Activated T-cell treated with anti-CD3 and anti-CD28 coated beads for 24 hours (primary cell): ENCODE measurements at places on chromosomes 11 and 22.

GRCh38 chr11:100240025-100240539 is 447.0 kb upstream of the ARHGAP42 start:
- no peak for DNase-seq

DNA sequence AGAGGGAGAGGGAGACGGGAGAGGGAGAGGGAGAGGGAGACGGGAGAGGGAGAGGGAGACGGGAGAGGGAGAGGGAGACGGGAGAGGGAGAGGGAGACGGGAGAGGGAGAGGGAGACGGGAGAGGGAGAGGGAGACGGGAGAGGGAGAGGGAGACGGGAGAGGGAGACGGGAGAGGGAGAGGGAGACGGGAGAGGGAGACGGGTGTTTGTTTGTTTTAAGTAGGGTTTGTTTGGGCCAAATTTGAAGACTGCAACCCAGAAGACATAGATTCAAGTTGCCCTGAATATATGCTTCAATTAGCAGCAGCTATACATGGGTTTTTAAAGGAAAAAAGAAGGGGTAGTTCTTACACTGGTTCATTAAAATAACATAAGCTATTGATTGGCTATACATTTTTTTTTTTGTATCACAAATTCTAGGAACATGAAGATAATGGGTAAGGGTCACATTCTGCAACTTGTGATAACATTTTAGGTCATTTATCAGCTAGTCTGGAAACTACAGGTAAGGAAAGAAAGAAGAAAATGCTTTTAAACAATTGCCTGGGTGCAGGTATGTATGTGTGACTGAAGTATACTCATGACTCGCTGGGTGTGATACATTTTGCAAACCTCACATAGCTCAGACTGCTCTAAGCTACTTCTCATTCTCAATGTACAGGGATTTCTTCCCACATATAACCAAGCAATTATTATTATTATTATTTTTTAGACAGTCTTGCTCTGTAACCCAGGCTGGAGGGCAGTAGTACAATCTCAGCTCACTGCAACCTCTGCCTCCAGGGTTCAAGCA is 67.3 kb downstream of the MCHR1 start:
- no peak for DNase-seq

DNA sequence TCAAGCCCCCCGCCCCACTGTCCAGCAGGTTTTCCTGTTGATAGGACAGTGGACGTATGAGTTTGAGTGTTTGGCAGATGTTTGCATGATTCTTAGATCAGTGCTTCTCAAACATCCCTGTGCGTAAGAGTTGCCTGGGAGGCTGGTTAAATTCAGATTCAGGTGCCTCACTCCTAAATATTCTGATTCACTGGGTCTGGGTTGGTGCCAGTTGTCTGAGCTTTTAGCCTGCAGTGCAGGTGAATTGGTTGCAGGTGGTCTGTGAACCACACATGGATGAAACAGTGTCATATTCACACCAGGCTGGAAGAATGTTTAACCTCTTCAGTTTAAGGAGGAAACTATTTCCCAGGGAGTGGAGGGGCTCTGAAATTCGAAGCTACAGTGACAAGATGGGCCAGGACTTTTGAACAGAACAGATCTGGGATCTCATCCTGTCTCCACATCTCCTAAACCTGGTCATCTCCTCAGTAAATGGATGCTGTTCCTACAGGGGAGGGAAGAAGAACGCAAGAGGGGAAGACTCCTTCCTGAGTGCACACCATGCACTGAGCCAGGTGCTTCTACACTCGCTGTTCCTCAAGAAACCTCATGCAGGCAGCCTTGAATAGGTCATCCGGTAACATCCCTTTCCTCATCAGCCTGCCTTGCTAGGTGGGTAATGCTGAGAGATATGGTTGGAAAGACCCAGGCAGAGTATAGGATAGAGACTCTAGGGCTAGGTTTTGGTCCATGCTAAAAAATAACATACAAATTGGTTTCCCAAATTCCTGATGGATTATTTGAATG is 47.8 kb downstream of the TEAD1 start:
- DNase-seq: no peak

GRCh38 chr11:122310766-122311165 is 194.8 kb upstream of the BLID start:
- no peak for DNase-seq

DNA sequence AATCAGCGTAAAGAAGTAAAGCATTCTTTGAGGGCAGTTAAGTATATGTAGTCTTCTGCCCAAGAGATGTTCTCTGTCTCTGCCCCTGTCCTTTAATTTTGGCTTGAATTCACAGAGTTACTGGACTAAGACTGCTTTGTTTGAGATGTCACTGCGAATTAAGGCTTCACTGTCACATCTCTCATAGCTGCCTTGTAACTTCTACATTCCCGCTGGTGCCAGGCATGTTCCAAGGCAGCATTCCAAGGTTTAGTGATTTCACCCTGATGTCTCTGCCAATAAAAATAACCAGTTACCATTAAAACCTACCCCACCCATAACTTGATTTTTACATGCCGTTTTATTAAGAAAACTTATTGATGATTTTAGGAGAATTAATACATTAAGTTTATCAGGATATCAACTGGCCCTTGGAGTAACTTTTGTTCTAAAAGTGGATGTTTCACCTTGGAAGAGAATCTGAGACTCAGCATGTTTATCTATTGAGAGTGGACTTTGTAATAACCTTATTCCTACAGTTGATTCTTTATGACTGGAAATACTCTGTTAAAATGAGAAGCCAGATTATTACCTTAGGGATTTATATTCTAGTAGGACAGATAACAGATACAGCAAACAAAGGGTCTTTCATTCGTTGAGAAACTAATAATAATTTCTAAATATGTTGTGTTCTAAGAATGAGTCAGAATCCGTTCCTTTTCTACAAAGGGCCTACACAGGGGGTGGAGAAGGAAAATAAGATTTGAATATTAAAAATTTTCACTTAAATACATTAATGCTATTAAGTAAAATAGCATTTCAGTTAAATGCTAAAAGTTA is 110.2 kb downstream of the UVRAG start:
- DNase-seq: no peak

DNA sequence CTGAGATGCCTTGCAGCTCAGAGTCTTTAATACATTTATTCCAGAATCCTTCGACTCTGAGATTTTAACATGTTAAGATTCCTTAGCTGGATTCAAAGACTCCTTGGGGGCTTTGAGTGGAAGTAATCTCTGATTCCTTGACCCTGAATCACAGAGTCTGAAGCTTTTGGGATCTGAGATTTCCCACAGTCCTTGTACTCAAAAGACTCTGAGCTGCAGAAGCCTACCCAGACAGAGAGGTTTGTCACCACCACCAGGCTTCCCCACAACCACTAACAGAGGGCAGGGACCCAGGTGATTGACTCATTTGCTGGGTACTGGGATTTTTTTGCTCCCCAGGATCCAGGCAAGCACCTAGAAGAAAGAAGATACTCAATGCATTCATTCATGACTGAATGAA is 1.4 kb upstream of the SERPINH1 start:
- no peak for DNase-seq

DNA sequence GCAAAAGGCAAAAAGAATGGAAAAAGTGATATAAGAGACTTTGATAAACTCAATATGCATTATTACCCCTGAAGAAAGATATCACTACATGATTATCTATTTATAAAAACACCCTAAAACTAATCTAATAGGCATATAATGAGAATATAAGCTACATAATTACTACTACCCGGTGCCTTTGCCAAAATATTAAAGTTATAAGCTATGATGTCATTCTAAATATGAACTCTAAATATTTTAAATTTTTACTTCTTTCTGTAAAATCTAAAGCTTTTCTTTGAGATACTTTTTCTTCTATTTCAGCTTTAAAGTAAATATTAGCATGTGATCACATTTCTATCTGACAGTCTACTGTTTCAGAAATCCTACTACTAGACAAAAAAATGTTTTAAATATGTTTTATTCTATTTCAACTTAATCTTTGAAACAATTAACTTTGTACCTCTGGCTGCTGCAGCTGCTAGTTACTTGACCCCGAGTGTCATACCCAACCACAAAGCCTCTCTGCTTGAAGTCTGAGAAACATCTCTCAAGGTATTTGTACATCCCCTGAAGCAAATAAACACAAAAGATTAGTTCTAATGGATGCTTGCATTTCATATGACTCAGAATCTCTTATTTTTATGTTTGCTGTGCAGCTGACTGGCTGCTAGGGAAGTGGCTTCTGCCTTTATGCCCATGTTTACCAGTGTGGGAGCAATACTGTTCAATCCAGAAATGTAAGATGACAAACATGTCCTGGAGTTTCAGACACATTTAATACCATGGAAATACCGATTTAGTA is 26.8 kb downstream of the PGM2L1 start:
- DNase-seq: no peak

DNA sequence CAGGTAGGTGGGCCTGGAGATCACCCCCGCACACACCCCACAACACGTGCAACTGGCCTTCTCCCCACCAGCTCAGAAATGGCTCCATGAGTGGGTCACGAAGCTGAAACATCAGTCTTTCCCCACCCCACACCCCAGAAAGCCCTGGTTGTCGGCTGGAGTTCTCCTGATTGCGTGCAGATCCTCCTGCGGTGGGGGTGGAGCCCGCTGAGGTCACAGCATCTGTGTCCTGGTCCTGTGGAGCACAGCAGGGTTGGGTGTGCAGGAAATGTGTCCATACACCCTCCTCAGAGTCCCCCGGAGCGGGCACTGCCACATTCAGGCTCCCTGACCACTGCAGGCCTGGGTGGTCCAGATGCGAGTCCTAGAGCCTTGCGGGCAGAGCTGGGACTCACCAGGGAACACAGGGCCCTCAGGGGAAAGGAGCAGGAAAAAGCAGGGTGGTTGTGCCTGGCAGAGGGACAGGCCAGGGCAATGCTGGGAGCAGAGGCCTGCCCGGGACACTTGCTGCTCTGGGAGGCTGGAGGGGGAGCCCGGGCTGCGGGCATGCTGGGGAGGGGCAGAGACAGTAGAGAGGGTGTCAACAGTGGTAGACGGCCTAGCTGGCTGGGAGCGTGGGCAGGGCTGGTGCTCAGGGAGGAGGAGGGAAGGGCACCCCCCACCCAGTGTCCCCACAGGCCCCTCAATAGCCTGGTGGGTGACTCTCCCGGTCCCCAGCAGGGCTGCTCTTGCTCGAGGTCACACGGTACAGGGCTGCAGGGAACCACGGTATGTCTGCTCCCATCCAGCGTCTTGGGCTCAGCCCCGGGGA is 42.4 kb upstream of the PPARA start:
- no peak for DNase-seq

- no peak for DNase-seq
Observed at GRCh38 chr11:10818594-10818993, 9.9 kb upstream of the EIF4G2 start.

- no peak for DNase-seq
Observed at GRCh38 chr11:99268886-99269285, 248.1 kb downstream of the CNTN5 start.

GRCh38 chr22:44191036-44191454 is 10.3 kb downstream of the PARVG start:
- peak; percentile 23 for DNase-seq

GRCh38 chr11:119940401-119940976 is 197.4 kb downstream of the TRIM29 start:
- no peak for DNase-seq

GRCh38 chr11:76745561-76746207 is 37.5 kb upstream of the TSKU start:
- DNase-seq: no peak

DNA sequence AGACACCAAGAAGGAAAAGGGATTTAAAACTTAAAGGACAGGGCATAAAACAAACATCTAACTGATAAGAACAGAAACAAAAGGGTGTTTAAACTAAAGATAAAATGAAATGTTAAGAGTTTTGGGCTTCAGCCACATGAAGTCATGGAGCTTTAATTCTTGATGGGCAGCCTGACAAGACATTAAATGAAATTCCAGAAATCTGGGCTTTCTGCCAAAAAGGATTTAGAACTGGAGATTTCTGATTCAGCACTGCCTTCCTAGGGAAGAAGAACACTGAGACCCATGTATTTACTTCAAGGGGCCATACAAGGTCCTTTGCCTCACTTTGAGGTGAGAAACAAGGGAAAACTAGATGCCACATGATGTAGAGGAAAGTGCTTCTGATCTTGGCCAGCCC is 355.9 kb upstream of the RAG2 start:
- DNase-seq: no peak

DNA sequence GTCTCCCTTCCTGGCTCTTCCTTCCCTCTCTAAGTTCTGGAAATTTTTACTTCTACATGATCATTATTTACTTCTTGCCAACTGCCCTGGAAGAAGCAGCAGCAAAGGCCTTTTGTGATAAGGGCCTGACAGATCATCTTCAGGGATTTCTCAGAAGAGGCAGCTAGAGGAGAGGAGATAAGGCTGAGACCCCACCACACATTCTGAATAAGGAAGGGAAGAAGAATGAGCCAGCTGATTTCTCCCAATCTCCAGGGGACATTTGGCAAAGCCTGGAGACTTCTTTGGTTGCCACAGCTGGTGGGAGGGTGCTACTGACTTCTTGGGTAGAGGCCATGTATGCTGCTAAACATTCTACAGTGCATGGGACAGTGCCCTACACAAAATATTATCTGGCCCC is 122.4 kb upstream of the OR9Q1 start:
- no peak for DNase-seq

- no peak for DNase-seq
Observed at GRCh38 chr11:110471371-110471770, 41.6 kb downstream of the FDX1 start.

DNA sequence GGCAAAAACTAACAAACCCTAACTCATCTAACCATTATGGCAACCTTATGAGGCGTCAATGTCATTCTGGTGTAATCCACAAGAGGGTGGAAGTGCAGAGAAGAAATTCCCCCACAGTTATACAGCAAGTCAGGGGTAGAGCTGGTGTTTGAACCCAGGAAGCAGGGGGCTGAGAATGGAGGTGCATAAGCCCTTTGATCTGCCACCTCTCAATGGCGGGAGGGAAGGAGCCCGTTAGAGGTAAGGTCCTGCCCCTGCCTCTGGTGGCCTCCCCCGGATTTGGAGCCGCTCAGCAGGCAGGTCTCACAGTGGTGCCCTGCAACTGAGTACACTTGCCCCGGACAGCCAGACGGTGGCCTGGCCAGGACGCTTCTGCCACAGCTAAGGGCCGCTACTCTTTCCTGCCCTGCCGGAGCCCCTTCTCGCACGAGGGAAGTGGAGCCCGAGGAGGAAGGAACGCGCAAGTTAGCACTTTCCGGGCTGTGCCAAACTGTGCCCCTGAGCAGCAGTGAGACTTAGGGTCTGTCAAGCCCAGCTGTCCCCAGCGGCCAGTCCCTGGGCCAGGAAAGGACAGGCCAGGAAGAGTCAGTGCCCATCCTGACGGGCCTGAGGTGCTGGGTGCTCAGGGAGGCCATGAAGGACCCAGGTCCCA is 1.1 kb downstream of the FXYD2 start:
- no peak for DNase-seq

GRCh38 chr11:83044958-83045712 is 26.6 kb downstream of the RAB30 start:
- no peak for DNase-seq

DNA sequence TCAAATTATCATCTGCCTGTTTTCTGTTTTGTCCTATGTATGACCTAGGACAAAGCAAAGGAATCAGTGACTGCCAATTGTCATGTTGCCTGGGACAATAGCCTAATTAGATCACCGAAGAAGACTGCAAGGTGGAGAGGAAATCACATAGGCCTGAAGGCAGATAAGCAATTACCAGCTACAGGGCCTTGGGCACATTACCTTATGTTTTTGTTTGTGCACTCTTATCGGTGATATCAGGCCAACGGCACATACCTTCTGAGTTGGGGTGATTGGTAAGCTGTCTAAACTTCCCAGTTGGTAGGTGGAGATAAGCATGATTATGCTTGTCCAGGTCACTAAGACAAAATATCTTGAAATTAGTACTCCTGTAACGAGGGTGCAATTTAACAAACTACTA is 58.1 kb upstream of the FAM181B start:
- no peak for DNase-seq
